GM19239 (cell line): ENCODE measurements at places on chromosomes 4 and X.

DNA sequence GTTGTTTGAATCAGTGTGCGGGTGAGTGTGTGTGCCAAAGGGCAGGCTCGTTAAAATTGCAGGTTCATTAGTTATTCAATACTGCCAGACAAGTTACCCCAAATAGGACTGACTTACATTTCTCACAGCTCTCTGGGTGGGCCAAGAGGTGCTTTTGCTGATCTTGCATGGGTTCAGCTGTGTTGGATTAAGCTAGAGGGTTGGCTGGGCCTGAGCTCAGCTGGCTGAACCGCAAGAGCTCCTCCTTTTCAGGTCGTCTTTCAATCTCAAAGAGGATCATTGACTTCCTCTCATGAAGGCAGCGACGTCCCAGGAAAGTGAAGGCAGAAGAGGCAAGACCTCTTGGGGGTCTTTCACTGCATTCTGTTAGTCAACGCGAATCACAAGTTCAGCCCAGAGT is 343.3 kb upstream of the FRG1 start:
- no peak for DNase-seq

DNA sequence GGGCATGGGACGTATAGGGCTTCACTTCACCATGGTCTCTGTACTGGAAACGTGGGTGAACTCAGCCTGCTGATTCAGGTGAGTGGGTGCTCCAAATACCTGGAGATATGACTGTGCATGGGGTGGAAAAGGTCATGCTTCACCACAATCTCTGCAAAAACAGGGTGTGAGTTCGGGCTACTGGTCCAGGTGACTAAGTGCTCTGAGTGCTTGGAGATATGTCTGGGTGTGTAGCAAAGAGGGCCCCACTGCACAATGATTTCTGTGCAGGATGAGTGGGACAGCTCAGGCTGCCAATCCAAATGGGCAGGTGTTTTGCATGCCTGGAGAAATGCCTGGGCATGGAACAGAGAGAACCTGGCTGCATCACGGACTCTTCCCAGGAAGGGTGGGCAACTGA is 11.2 kb upstream of the CPXCR1 start:
- no peak for DNase-seq

DNA sequence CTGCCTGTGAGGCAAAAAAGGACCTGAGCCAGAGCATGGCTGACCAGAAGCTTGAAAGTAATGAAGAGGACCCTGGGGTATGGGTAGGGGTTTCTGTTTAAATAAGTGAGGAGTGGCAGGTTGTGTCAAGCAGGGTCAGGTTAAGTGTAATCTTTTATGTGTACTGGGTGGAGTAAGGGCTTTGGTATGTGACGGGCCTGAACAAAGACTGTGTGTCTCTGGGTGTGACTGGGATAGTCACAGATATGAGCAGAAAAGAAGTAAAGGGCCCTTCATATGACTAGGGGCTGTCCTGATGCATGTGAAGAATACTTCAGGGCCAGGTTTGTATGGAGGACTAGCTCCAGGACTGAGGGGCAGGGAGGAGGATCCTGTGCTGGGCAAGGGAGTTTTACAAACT is 82.4 kb downstream of the ITIH6 start:
- DNase-seq = no peak

DNA sequence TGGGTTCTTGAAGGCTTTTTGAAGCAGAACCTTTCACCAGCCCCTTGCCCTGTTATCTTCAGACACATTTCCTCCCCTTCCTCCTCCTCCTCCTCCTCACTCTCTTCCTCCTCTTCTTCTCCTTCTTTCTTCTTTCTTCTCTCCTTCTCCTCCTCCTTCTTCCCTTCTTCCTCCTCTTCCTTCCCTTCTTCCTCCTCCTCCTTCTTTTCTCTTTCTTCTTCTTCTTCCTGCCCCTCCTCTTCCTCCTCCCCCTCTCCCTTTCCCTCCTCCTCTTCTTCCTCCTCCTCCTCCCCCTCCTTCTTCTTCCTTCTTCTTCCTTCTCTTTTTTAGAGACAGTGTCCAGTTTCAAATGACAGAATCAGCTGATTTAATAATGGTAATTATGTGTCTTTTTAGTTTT is 226.0 kb downstream of the DKK2 start:
- DNase-seq = no peak

GRCh38 chrX:108699368-108699767 is 37.0 kb downstream of the IRS4 start:
- no peak for DNase-seq

DNA sequence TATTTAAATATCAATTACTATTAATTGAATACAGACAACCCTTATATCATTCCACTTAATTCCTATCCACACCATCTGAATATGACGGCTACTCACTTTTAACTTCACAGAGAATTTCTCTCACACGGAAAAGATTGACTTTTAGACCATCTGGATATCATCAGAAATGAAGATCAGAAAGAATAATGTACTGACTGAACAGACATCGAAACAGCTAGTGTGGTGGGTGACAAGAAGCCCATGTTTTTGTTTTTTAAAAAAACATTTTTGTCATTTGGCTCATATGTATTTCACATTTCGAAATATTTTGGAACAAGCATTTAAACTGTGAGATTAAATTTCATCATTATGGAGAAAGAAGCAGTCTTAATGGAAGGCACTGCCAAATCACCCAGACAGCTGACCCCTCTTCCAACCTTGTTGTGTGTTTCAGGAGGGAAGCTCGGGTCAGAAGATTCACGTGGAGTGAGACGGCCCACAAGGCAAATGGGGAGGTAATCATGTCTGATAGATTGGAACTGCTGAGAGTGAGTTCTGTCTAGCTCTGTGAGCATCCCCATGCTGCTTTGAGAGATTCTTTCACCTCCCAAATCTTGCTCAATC is 204.2 kb upstream of the RASGEF1B start:
- no peak for DNase-seq

DNA sequence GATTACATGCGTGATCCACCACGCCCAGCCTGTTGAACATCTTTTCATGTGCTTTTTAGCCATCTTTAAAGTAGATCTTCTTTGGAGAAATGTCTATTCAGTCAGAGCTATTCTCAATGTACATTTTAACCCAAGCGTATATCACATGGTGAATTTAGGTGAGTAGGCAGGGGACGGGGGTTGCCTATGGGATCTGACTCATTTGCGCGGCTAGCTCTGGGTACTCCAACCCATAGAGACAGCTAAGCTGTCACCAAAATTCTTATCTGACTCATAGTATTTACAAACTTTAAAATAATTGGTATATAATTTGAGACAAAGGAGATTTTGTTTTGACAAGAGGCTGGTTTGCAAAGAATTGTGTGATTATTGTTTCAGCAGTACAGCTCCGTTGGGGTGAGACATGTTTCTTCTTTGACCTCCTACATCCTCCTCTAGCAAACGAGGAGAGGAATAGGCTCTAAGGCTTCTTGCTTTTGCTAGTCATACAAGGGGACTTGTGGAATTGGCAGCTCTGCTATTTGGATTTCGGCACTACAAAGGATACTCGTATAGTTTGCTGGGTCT is 12.0 kb downstream of the NSDHL start:
- DNase-seq = no peak

- no peak for DNase-seq
Observed at GRCh38 chr4:137267024-137267423, 265.3 kb downstream of the PCDH18 start.

DNA sequence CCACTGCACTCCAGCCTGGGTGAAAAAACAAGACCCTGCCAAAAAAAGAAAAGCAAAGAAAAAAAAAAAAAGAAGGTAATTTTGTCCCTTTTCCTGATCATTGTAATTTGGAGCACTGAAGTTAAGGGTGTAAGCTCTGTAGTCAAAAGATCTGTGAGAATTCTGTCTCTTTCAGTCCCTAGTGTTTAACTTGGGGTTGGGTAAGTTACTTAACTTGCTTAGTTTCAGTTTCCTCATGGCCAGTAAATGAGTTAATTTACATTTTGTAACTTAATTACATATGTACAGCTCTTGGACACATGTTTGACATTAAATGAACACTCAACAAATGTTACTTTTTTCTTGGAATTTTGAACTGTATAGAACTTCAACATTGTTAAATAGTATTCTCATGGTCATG is 10.9 kb upstream of the UBE2K start:
- DNase-seq = peak; percentile 21

- DNase-seq = no peak
Observed at GRCh38 chr4:15547392-15547791, 77.7 kb downstream of the CC2D2A start.

GRCh38 chr4:125313497-125313896 is 1.3 kb upstream of the FAT4 start:
- no peak for DNase-seq

DNA sequence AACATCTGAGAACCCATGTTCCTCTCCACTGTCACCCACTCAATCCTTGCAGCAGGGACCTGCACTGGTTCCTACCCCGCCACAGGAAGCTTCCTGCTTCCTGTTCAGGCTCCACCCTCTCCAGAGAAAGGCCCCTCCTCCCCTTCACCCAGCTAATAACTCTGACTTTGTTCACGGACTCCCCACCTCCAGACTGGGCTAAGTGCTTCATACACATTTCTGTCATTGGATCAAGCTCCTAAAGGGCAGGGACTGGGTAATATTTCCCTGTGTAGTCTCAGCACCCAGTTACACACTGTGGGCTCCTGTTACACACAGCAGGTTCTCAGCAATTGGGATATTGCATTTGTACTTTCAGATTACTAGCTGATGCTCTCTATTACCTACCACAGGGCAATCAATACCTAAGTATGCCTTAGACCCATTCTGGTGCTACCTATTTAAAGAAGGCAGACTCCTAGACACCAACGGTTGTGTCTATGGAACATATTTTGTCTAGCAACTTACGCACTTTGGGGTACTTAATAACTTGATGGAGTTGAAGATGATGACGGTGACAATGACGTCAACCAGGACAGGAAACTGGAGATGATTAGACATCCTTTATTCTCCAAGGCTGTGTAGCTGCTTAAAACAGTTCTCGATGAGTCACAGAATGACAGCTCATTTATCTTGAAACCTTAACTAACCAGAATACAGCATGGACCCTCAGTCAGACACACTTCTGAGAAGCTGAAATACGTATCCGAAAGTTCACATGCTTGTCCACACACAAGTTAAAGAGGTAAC is 58.1 kb downstream of the MAML3 start:
- peak; percentile 7 for DNase-seq

DNA sequence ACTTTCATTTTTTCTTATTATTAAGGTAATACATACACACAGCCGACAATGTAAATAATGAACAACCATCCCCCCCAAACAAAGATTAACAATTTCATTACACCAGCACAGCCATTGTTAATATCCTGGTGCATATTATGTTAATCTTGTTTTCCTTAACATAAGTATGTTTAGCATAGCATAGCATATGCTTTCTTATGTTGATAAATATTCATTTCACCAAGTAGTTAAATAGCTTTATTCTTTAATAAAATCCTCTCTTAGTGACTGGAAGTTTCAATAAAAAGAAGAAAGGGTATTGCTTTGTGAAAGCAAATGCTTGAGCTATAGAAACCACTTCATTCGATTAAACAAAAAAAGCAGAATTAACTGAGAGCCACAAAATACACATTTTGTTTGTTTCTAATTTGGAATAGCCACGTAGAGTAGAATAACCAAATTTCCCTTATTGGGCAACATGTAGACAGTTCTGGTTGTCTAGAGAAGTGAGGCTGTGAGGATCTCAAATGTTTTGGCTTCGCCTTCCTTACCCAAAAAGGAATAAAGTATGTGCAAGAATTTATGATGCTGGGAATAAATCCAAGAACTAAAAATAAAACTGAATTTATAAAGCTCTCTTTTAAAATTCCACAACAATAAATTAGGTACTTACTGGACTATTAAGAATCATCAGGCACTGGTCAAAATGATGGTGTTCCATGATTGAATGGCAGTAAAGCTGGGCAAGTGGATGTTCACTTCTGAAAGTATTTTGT is 118.0 kb downstream of the PDE5A start:
- DNase-seq = no peak

DNA sequence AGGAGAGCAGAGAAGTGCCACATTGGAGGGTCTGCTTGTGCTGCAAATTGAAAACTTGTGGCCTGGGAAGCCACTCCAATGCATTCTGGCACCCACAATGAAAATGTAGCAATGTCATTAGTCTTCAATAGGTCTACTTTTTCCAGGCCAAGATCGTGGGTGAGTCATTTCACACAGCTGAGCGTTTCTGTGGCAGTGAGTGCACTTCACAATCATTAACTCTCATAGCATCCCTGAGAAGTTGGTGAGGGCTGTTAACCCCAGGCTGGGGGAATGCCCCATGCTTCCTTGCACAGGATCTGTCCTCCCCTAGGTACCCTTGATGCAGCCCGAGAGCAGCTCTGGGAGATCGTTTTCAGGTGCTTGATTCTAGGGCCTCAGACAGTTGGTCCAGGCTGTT is 196.8 kb upstream of the ATP6AP2 start:
- DNase-seq = no peak

DNA sequence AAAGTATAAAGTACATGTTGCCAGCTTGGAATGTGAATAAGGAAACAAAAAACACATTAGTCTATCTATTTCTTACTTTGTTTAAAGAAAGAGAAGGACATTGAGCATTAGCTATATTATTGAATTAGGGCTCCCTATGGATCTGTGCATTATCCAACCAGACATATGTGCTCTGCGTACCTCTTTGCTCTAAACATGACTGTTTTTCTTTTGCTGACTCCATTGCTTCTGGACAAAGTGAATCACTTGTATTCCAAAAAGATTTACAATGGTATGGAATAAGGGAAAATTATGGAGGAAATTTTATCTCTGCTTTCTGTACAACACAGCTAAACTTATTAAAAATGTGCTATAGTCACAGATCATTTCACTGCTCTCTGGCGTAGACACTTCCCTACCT is 727.8 kb upstream of the LCORL start:
- DNase-seq = no peak

GRCh38 chrX:23661671-23662070 is 5.6 kb upstream of the PRDX4 start:
- DNase-seq = no peak

- no peak for DNase-seq
Observed at GRCh38 chr4:184961660-184962059, 56.6 kb upstream of the HELT start.

- DNase-seq = no peak
Observed at GRCh38 chr4:39114436-39114835, 52.4 kb downstream of the KLHL5 start.

GRCh38 chr4:32662803-32663202 is 1942.6 kb downstream of the PCDH7 start:
- DNase-seq = no peak

- no peak for DNase-seq
Observed at GRCh38 chrX:1481636-1482529, 29.2 kb upstream of the ASMTL start.

- no peak for DNase-seq
Observed at GRCh38 chr4:140042634-140043033, 111.3 kb downstream of the MAML3 start.

DNA sequence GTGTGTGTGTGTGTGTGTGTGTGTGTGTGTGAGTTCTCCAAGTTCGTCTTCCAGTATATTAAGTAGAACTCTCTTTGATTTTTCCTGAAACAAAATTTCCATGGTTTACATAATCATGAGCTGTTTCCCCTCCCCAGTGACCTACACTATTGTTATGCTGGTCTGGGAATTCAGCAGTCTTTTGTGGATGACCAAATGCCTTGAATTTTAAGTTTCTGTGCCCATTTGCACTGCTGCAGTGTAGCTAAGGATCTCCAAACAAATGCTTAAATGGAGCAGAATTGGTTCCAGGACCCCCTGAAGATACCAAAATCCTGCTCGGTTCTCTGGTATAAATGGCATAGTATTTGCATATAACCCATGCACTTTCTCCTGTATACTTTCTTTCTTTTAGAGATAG is 77.2 kb upstream of the SLC34A2 start:
- no peak for DNase-seq

- DNase-seq = no peak
Observed at GRCh38 chr4:19248023-19248422, 1003.7 kb upstream of the SLIT2 start.
